Panc1 (cell line): ENCODE measurements at places on chromosomes 6 and 20.

GRCh38 chr20:24823989-24824693 is 124.9 kb upstream of the CST7 start:
- peaks cover 7% of the 10 kb centered on the region for H3K27me3 ChIP-seq
- DNase-seq = no peak

- no peak overlapping the region for H3K27ac ChIP-seq
- no peaks in the 10 kb centered on the region for H3K27me3 ChIP-seq
- H3K4me1 ChIP-seq = no peaks in the 10 kb centered on the region
- no peak overlapping the region for H3K4me3 ChIP-seq
- no peak for DNase-seq
- H3K36me3 ChIP-seq = no peaks in the 10 kb centered on the region
Measured at GRCh38 chr6:43862925-43863324, 92.9 kb downstream of the VEGFA start.

DNA sequence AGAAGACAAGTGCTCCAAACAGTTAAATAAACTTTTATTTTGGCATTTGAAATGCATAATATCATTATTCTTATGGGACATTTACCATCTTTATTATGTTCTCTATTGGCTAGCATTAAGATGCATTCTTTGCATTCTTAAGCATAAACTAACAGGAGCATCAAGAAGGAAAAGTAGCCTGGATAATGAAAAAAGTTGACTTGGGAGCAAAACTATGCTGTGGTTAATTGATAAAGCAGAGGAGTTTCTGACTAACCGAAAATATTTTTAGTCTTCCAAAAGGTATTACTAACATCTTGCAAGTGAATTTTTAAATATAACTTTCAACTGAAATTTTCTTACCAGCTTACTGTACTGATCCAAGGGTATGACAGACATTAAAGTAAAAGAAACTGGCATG is 140.3 kb downstream of the FLRT3 start:
- DNase-seq = no peak
- H3K27ac ChIP-seq = no peak overlapping the region
- no peaks in the 10 kb centered on the region for H3K4me1 ChIP-seq
- no peaks in the 10 kb centered on the region for H3K36me3 ChIP-seq
- H3K27me3 ChIP-seq = no peaks in the 10 kb centered on the region
- H3K4me3 ChIP-seq = no peak overlapping the region

GRCh38 chr6:44342489-44342888 is at the start of gene SPATS1:
SPATS1 (plus strand) TSS chr6:44342650; CDS start chr6:44343096, 446 bp downstream.
- H3K4me1 ChIP-seq = peaks cover 6% of the 10 kb centered on the region; the same call in 1 of the 2 replicates
- no peak within 1 kb of the TSS for H3K4me3 ChIP-seq
- H3K27ac ChIP-seq = no peak within 1 kb of the TSS
- peaks cover 3% of the 10 kb centered on the region; the same call in 1 of the 2 replicates for H3K27me3 ChIP-seq

GRCh38 chr6:56729719-56730118 is 87.0 kb upstream of the DST start:
- DNase-seq = peak; percentile 76
- no peaks in the 10 kb centered on the region; the same call in 1 of the 2 replicates for H3K36me3 ChIP-seq
- H3K27ac ChIP-seq = peak overlapping the region; percentile 91
- H3K27me3 ChIP-seq = no peaks in the 10 kb centered on the region
- H3K4me1 ChIP-seq = peaks cover 94% of the 10 kb centered on the region
- no peak overlapping the region for H3K4me3 ChIP-seq

- no peaks in the 10 kb centered on the region; the same call in 1 of the 2 replicates for H3K4me1 ChIP-seq
- H3K4me3 ChIP-seq = no peak overlapping the region
- no peaks in the 10 kb centered on the region for H3K36me3 ChIP-seq
- H3K27me3 ChIP-seq = peaks cover 10% of the 10 kb centered on the region
- no peak for DNase-seq
Measured at GRCh38 chr6:84284428-84285049, 57.1 kb upstream of the CEP162 start.

DNA sequence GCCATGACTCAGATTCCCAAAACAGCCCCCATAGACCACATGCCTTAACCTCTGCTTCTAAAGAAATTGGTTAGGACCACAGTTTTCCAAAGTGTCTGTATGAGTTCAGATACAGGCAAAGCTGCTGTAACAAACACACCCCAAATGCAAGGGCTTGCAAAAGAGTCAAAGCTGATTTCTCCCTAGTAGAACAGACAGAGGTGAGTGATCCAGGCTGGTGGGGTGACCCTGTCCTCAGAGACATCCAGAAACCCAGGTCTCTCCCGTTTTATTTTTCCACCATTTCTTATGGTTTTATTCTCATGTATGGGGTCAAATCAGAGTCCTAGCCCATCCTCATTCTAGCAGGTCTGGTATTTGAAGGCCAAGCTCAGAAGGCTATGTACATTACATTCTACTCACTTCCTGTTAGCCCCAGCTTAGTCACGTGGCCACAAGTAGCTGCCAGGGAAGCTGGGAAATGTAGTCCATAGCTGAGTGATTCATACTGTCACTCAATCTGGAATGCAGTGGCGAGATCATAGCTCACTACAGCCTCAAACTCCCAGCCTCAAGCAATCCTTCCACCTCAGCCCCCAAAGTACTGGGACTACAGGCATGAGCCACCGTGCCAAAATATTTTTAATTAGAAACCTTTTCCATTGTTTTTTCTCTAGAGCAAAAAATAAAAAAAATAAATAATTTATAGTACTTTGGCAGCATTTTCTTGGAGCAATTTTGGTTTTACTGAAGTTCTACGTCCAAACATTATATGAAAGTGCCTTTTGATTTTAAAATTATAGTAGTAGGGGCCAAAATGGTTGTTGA is 175.2 kb downstream of the ZMYND8 start:
- no peaks in the 10 kb centered on the region for H3K4me1 ChIP-seq
- DNase-seq = no peak
- H3K27me3 ChIP-seq = no peaks in the 10 kb centered on the region
- H3K36me3 ChIP-seq = no peaks in the 10 kb centered on the region
- H3K4me3 ChIP-seq = no peak overlapping the region
- no peak overlapping the region for H3K27ac ChIP-seq

GRCh38 chr6:133245422-133245903 is 4.3 kb downstream of the EYA4 start:
- no peak overlapping the region for H3K27ac ChIP-seq
- H3K27me3 ChIP-seq = peaks cover 6% of the 10 kb centered on the region
- no peaks in the 10 kb centered on the region for H3K36me3 ChIP-seq
- DNase-seq = no peak

GRCh38 chr6:111734068-111735061 is 128.7 kb upstream of the TRAF3IP2 start:
- H3K27ac ChIP-seq = no peak overlapping the region
- no peak overlapping the region for H3K4me3 ChIP-seq
- H3K4me1 ChIP-seq = no peaks in the 10 kb centered on the region
- H3K27me3 ChIP-seq = peaks cover 14% of the 10 kb centered on the region
- no peak for DNase-seq
